Stimulated activated CD8-positive, alpha-beta memory T cell treated with anti-CD3 and anti-CD28 coated beads, Interleukin-12 subunit alpha, Interleukin-12 subunit beta, amount 100 ng/mL, for 1 hour (primary cell): ENCODE measurements at places on chromosomes 11 and 22.

- DNase-seq, result no peak
Measured at GRCh38 chr11:19437760-19438159, 197.0 kb upstream of the E2F8 start.

DNA sequence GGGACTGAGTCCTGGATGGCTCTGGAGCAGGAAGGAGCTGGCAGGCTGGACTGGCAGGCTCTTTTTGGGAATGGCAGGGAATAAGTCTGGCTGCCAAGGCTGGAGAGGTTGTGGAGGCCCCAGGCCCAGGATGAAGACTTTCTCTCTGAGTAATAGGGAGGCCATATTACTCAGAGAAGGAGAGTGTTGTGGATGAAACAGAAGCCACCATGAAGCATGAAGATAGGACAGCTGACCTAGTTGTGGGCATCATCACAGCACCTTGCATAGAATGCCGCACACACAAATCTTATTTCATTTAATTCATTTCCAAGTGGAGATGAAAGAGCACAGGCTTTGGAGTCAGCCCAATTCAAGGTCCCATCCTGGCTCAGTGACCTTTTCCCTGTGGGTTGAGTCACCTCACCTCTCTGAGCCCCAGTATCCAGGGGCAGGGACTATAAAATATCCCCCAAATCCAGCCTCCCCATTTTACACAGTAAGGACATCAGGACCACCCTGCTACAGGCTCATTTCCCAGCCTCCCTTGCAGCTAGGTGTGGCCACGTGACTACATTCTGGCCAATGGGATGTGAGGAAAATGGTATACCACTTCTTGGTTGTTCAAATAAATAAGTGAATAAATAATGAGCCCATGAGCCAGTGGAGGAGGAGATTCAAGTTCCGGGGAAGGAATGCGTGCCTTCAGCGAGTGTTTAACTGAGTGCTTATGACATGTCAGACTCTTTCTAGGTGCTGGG is 9.4 kb downstream of the CYTH4 start:
- DNase-seq, result no peak

- DNase-seq, result no peak
Measured at GRCh38 chr11:44572884-44573283, 7.4 kb downstream of the CD82 start.

GRCh38 chr22:31439808-31440207 is 40.4 kb downstream of the DRG1 start:
- DNase-seq, result no peak

- DNase-seq, result no peak
Measured at GRCh38 chr11:14541192-14541947, 21.2 kb upstream of the PSMA1 start.

DNA sequence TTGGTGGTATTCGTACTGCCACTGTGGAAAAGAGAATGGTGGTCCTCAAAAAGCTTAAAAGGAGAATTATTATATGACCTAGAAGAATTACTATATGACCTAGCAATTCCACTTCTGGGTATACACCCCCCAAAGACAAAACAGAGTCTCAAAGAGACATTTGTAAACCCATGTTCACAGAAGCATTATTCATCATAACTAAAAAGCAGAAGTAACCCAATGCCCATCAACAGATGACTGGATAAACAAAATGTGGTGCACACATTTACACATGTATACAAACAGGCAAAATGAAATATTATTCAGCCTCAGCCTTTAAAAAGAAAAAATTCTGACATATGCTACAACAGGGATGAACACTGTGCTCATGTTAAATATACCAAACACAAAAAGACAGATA is 89.4 kb downstream of the ARHGAP32 start:
- DNase-seq, result no peak

- no peak for DNase-seq
Measured at GRCh38 chr11:73872749-73873357, 3.8 kb downstream of the COA4 start.

DNA sequence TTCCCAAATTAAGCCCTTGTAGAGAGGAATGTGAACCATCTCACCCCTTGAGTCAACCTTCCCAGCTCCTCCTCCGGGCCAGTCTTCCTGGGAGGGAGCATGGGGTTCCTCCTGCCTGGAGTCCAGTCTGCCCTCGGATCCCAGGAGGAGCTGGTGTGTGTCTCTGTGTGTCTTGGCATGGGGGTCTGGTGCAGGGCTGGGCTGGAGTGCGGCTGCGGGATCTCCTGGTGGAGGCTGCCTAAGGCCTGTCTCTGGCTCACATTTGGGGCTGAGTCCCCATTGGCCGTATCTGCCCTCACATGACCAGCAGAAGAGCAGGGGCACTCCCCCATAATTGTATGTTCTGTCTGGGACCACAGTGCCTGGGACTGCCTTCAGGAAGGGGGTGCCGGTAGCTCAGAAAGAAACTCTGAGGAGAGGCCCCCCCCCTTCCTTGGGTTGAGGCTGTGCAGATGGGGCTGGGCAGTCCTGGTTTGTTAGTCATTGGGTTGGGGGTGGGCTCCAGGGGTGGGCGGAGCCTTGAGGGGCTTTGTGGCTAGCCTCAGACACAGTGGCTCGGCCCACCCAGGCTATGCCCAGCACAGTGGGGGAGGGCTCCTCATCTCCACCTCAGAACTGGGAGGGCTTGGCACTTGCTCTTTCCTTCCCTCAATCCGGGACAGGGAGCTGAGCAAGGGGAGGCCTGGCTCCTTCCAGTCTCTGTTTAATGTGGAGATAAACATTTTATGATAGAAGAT is 2.9 kb downstream of the C1QTNF5 start:
- DNase-seq, result no peak

DNA sequence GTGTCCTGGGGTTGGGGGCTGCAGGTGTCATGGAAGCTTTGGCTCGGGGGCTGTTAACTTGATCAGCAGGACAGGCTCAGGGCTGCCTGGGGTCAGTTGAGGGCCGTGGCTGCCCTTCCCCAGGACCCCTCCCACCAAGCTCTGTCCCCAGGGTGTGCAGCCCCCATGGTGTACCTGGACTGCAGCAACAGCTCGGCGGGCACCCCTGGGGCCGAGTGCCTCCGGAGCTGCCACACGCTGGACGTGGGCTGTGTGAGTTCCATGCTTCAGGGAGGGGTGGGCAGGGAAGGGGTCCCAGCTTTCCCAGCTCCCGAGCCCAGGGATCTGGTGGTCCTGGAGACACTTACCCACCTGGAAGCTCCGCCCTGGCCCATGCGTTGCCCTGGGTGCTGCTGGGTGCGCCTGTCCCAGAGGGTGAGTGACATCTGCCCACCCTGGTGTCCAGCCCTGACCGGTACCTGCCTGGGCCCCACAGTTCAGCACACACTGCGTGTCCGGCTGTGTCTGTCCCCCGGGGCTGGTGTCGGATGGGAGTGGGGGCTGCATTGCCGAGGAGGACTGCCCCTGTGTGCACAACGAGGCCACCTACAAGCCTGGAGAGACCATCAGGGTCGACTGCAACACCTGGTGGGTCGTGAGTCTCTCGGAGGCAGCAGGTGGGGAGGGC is 11.3 kb downstream of the MUC5B start:
- no peak for DNase-seq

- no peak for DNase-seq
Measured at GRCh38 chr22:46045459-46046298, 68.7 kb upstream of the WNT7B start.

DNA sequence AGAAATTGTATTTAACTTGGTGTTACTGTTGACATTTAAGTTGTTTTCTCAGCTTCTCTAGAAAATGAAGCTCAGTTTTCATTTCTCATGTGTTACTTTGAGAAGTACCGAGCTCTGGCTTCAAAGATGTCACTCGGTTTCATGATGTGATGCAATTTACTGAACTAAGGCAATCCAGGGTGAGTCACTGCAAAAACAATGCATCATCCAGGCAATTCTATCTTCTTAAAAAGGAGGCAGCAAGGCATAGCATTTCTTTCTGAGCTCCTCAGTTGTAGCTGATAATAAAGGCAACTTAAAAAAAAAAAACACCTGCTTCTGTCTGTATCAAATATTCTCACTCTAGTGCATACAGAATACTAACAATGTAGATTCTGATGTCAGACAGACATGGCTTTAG is 91.1 kb upstream of the KCNA4 start:
- no peak for DNase-seq

DNA sequence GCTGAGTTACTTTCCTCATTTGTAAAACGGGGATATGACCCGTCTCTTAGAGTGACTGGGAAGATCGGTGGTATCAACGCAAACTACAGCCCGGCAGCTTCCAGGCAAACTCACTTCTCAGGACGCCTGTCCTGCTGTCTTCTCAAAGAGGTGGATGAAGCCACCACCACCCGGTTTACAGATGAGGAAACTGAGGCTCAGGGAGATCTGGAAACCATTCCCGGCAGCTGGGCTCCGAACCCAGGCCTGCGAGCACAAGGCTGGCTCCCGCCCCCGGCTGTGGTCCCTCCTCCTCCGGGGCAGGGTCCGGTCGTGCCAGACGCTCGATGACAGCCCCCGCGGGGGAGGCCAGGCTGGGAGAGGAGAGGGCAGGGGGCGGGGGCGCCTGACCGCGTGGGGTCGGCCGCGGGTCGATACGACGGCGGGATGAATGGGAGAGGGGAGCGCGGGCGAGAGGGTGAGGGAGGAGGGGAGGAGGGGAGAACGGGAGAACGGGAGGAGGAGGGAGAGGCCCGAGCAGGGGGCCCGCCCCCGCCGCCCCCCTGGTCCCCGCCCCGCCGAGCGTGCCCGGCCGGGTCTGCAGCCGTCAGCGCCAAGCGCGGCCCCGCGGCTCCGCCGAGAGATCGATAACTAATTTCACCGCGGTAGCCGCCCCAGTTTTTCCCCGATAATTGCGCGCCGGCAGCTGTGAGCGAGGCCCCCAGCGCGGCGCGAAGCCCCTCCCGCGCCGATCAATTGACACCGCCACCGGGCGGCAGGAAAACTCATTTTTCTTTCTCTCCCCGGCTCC is 14.0 kb downstream of the IGLL1 start:
- DNase-seq, result no peak

DNA sequence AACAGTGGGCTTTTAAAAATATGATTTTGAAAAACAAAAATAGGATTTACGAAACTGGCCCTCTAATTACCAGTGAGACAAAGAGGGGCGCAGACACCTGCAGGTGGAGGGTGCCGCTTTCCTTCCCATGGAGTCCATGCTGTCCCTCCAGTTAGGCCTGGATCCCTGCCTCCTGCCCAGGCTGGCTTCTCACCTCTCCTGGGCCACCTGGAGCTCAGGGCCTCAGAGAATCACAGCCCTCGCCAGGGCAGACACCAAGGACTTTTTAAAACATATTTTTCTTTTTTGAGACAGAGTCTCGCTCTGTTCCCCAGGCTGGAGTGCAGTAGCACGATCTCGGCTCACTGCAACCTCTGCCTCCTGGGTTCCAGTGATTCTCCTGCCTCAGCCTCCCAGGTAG is 1437.2 kb downstream of the TBC1D22A start:
- no peak for DNase-seq

GRCh38 chr22:46390652-46391301 is 55.3 kb downstream of the TRMU start:
- DNase-seq, result no peak

DNA sequence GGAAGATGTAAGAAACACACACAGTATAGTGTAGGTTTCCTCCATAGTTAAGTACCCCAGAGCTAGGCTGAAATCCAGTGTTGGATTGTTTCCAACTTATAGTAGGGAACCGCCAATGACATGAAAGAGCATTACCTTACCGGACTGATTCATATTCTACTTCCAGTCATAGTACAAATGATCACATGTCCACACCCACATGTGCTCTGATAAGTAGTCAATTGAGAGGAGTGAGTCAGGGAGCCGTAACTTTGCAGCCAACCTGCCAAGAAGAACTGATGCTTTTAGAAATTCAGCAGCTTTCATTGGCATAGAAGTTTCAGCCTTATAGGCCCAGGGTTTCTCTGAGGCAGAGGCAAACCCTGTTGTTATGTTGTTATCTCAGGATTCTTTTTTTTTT is 240.6 kb downstream of the ETS1 start:
- DNase-seq, result no peak

GRCh38 chr11:94060401-94060800 is 39.2 kb downstream of the HEPHL1 start:
- no peak for DNase-seq

DNA sequence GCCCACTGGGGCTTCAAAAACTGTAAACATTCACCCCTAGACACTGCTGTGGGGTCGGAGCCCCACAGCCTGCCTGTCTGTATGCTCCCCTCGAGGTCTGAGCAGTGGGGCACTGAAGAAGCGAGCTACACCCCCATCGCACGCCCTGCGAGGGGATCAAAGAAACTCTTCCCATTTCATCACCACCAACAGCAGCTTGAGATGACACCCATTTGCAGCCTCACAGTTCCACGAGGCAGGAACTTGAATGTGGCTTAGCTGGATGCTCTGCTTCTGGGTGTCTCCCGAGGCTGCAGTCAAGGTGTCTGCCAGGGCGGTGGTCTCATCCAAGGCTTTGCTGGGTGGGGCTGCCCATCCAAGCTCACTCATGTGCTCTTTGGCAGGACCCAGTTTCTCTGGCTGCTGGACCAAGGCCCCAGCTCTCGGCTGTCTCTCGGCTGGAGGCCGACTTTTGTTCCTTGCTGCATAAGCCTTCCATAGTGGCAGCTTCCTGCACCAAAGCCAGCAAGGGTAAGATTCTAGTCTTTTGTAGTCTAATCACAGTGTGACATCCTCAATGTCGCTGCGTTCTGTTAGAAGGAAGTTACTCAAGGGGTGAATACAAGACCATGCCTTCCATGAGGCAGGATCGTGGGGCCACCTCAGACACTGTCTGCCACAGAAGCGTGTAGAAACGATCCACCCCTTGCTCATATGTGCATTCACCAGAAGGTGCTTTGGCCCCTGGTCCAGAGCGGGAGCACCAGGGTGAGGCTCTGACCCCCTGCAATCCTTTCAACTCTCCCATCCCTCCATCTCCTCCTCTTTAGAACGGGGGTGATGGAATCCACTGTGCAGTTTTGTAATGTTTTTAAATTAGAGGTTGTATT is 46.2 kb upstream of the SEPTIN5 start:
- DNase-seq, result no peak

GRCh38 chr11:78419327-78419726 is 1.7 kb upstream of the GAB2 start:
- no peak for DNase-seq

DNA sequence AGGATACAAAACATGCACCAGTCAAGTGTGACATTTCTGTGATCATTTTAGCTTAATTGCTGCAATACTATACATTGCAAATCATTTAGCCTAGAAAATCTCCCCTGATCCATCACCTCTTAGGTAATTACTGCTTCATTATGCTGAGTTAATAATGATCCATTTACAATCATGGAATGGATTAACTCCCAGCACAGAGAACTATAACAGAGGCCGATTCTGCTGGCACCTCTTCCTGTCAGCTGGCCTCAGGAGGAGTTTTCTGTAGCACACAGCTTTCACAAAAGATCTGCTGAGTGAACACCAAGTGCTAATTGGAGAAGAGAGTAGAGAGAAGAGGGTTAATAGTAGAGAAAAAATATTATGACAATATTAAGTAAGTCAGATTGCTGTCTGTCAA is 591.8 kb upstream of the KIRREL3 start:
- no peak for DNase-seq

GRCh38 chr11:86941871-86942599 is 13.2 kb downstream of the FZD4 start:
- no peak for DNase-seq
